ENCODE measurements at places on chromosomes 3 and 15. TPM values are rescaled to one million over a fixed set of nuclear protein-coding genes. Genes with fewer than 3 reads are reported as not detected.

Gene SUSD5
- total RNA-seq: 25.5 TPM

Gene AP3B2
- total RNA-seq: not detected

Gene FBXO40
- not detected for total RNA-seq

Gene DAZL
- not detected for total RNA-seq

Gene GOLGA6L7
- not detected for total RNA-seq

Gene NSUN3
- 11.8 TPM for total RNA-seq

Gene HACL1
- total RNA-seq: 24.7 TPM

Gene ERICH6
- total RNA-seq: 0.83 TPM

Gene BTLA
- total RNA-seq: not detected

Gene FOXB1
- total RNA-seq: not detected

Gene ATP13A5
- total RNA-seq: not detected

Gene PPP1R14D
- total RNA-seq: not detected

Gene TMEM207
- total RNA-seq: not detected

Gene ARHGAP31
- 49.7 TPM for total RNA-seq

Gene TMEM212
- total RNA-seq: not detected

Gene IQCF5
- total RNA-seq: not detected

Gene USP4
- 44.3 TPM for total RNA-seq

Gene P2RY12
- total RNA-seq: not detected

Gene PLCB2
- 0.40 TPM for total RNA-seq

Gene IGF2BP2
- 96.7 TPM for total RNA-seq

Gene TMC3
- not detected for total RNA-seq

Gene GOLGA8K
- total RNA-seq: 0.75 TPM

Gene SLC2A2
- not detected for total RNA-seq

Gene FAM107A
- total RNA-seq: not detected

Gene ZNF639
- 31.2 TPM for total RNA-seq

Gene P3H2
- 132 TPM for total RNA-seq

Gene SERPINI1
- total RNA-seq: 1.3 TPM

Gene SPESP1
- total RNA-seq: not detected

Gene IL1RAP
- total RNA-seq: 29.3 TPM

Gene ADCY5
- total RNA-seq: 15.3 TPM
